Activated naive CD8-positive, alpha-beta T cell treated with anti-CD3 and anti-CD28 coated beads for 36 hours (primary cell): ENCODE measurements at places on chromosomes 16 and 17.

DNA sequence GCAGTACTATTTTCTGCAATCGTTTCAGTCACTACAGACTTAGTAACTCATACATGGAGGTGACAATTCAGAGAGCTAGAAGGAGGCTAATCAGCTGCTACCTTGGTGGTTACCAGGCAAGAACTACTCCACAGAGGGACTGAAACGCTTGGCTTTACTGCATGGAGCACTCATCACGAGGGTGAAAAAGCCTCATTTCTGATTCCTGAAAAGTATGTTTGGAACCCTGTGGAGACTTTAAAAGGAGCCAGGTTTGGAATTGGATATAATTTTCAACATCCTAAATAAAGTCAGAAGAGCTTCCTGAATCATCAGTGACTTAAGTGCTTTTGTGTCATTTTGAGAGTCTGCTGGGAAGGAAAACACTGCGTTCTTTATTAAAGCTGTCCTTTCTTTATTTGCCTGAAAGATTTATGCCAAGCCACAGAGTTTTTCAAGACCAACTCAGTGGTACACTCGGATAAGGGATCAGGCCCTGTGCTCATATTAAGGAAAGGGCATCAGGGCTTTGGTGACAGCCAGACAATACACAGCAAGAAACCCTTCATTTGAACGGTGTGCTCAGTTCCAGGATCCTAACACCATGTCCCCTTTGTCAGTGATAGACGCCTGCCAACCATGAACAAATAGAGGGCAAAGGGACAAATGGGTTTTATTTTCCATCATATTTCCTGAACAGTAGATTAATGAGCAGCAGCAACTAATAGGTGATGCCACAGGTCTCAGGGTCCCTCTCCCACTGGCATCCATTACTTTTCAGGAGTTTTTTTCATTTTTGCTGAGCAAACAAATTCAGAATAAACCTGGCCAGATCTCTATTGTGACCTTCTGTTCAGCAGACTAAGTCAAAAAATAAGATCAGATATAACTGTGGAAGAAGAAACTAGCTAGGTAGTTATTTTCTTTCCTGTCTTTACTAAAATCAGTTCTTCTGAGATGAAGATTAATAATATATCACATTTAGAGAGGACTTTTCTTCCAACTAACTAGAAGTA lies 80.5 kb upstream of the CLEC18B start:
- no peak for DNase-seq

GRCh38 chr17:6108382-6108781 lies 38.2 kb downstream of the WSCD1 start:
- DNase-seq = no peak

DNA sequence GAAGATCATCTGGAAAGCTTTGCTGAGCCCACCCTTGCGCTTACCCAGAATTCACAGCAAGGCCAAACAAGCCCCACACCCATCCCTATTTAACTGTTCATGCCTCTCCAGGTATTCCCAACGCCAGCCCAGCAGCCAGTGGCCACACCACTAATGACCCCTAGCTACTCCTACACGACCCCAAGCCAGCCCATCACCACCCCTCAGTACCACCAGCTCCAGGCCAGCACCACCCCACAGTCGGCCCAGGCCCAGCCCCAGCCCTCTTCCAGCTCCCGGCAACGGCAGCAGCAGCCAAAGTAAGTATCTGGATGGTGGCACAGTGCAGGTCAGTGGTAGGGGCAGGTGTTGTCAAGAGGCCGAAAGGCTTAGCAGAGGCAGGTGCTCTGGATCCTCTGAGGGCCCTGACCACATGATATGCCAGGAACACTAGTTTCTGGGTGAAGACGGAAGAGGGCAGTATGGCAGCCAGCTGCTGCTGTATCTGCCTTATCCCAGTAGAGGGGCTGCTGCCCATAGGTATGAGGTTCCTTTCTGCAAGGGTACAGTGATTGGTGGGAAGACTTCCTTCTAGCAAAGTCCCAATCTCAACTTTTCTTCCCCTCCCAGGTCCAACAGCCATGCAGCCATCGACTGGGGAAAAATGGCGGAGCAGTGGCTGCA lies 10.7 kb downstream of the PROCA1 start:
- DNase-seq = no peak

DNA sequence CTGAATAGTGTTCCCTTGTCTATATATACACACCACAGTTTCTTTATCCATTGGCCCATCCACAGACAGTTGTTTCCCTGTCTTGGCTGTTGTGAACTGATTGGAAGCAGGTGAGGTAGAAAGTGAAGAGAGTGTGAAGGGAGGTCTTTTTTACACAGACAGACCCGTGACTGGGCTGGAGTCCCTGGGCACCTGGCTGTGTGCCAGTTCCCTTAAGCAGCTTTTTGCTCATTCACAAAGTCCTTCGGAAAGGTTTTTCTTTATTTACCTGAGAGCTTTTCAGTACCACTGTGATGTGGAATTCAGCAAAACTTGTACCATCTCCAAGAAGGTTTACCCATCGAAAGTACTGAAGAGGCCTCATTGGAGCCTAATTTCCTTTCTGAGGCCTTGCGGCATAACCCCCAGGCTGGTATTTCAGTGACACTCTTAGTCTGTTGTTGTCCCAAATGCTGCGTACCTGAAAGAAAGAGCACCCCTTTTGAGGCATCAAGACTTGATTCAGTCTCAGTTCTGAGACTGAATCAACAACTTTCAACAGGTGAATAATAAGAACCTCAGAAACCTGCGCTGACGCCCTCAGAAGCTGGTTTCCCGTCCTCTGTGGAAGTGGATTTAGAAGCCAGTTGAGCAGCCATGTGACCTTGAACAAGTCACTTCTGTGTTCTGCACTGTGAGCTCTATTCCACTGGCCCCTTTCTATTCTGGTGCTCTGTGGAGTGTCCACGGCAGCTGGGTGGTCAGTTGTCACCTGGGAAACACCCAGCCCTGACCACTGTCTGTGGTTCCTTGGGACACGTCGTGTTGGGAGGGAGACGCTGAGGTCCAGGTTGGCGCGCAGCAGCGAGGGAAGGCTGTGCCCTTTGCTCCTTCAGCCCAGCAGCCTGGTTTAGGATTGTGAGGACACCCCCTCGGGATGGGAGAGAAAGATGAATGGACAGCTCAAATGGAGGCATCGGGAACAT lies 53.9 kb upstream of the CRISPLD2 start:
- no peak for DNase-seq

GRCh38 chr16:68342620-68343019 lies 31.8 kb downstream of the PRMT7 start:
- no peak for DNase-seq

GRCh38 chr16:80166082-80166481 lies 374.7 kb upstream of the DYNLRB2 start:
- no peak for DNase-seq

- no peak for DNase-seq
Observed at GRCh38 chr17:14094676-14095601, 25.6 kb downstream of the COX10 start.

DNA sequence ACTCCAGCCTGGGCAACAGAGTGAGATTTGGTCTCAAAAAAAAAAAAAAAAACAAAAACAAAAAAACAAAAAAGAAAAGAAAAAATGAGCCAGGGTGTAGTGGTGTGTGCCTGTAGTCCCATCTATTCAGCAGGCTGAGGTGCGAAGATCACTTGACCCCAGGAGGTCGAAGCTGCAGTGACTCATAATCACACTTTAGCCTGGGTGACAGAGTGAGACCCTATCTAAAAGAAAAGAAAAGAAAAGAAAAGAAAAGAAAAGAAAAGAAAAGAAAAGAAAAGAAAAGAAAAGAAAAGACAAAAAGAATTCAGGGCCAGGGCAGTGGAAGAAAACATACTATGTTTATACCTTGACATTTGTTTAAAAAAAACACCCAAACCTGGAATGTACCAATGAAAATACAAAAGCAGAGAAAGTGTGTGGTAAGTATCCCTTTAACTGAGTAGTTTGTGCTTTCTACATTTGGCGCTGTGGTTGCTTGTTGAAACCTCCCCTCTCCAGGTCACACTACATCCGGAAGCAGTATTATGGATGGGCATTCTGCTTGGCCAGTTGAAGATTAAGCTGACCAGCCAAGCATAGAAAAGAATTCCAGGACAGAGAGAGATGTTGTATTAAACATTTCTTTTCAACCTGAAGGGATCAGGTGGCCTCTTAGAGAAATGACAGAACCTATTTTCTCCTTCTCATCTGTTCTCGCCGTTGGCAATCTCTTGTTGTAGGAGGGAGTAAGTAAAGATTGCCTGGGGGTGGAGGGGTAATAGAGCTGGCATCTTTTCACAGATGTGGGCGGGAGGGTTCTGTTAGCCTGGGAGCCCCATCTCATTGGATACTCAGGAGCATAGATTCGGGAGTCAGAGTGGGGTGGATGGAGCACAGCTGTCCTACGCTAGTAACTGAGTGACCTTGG lies 12.1 kb upstream of the PRKCB start:
- DNase-seq = no peak

GRCh38 chr16:57266531-57267260 lies 17.8 kb downstream of the PLLP start:
- no peak for DNase-seq

- no peak for DNase-seq
Observed at GRCh38 chr17:52124561-52124960, 34.0 kb downstream of the CA10 start.

- DNase-seq = no peak
Observed at GRCh38 chr17:41977991-41978390, 11.4 kb downstream of the CNP start.

DNA sequence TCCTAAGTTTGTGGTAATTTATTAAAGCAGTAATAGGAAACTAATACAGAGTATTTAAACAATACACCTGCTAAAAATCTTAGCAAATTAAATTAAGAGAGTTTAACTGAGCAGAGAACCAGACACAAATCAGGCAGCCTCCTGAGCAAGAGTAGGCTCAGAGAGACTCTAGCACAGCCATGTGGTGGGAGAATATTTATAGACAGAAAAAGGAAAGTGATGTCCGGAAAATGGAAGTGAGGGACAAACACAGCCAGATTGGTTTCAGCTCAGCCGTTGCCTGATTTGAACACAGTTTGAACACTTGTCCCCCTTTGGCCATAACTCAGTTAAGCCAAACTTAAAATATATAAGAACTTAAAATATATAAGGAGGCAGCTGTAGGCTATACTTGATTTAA lies 192.6 kb upstream of the PSMD7 start:
- no peak for DNase-seq

DNA sequence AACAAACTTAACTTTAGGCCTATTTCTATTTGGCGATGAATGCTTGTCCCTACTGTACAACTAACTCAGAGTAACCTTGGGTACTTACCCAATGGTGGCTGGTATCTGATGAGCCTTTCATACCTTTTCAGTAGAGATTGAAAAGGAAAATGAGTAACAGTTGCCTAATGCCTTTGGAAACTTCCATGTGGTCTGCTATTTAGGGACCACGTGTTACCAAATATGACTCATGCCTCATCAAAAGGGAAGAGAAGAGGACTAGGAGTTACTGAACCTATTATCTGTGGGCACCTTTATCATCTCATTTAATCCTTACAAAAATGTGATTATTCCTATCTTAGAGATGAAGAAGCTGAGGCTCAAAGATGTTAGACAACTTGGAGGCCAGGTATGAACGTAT lies 8.1 kb downstream of the MYOCD start:
- no peak for DNase-seq

DNA sequence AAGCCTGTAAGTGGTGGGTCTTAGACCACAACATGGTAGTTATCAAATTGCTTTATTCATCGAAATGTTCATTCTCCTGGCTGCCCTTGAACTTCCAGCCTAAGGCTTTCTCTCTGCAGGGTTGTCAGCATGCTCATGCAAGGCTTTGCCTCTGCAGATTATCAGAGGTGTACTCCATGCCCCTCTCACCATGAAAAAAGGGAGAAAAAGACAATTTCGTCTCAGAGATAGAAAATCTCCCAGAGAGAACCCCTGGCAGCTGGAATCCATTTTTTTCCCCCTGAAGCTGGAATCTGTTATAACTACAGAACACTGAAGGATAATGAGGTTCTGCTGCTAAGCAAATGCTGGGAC lies 33.9 kb upstream of the METTL9 start:
- no peak for DNase-seq

DNA sequence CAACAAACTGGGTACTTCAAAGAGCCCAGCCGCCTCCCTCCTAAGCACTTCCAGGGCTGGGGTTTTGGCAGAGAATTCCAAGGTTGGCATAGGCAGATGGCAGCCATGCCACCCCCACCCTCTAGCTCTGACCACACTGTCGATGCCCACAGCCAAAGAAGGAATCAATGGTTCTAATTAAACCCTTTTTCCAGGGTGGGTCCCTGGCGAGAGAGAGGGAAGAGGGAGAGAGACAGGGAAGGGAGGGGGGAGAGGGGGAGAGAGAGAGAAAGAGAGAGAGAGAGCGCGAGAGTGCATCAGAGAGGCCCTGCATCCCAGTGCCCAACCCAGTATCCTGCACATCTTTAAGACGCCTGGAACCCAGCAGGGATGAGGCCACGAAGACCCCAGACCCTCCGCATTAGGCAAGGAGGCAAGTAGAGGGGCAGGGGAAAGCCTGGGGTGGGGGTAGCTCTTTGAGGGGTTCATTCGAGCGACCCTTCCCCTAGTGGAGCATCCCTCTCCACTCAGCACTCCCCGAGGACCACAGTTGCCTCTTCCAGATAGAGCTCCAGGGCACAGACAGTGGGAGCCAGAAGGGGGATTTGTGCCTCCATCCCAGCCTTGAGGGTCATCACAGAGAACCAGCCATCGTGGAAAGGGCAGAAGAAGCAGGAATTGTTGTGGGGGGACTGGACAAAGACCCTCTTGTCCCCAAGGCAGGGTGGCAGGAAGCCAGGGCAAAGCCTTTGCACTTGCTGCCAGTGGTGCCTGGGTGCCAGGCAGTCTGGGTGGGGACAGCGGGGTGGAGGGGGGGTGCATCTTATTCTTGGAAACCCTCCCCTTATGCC lies 2.6 kb downstream of the SRCIN1 start:
- DNase-seq = no peak

- DNase-seq = no peak
Observed at GRCh38 chr16:57993438-57993837, 7.0 kb downstream of the ZNF319 start.

GRCh38 chr16:57690782-57691471 lies 3.7 kb upstream of the DRC7 start:
- DNase-seq = no peak

DNA sequence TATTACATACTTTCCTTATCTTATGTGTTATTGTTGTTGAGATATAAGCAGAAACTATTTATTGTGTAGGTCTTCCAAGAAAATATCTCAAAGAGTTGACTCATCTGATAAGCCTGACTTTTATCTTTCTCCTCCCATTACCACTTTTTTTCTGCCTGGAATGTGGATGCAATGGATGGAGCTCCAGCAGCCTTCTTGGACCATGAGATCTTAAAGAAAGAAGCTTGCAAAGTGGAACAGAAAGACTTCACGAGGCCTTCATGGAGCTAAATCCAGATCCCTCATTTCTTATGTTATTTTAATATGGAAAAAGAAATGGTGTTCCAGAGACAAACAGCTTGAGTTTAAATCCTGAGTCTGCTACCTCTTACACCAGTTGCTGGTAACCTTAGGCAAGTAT lies 237.6 kb upstream of the FOXF1 start:
- no peak for DNase-seq
